T-helper 22 cell (primary cell): ENCODE measurements at places on chromosomes 12 and 14.

DNA sequence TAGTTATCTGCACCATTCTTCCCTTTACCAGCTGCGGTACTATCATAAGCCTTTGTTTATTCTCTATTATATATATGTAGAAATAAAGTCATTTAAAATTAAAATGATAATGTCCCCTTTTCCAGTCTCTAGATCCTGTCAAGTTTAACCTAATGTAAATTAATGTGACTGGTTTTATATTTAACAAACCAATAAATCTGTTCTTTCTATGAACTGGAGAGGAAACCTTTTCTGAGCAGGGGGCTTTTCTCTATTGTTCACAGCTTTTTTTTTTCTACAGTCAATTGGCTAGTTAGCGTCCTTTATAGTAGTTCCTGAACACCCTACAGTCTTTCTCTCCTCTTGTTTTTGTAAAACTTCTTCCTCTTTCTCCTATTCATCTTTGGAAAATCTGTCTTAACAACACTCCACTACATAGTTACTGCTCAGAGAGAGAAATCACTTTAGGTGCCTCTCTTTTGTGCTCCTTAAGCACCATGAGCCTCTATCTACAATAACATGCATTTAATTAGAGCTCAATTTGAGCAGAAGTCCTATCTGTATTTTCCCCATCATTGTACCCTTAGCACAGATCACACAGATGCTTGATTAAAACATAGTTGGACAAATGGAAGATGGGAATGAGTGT is 332.6 kb upstream of the SYT1 start:
- no peak for DNase-seq

GRCh38 chr14:76883447-76883846 is 57.2 kb downstream of the LRRC74A start:
- no peak for DNase-seq

GRCh38 chr12:57154804-57155434 is 7.5 kb upstream of the LRP1-AS start:
- DNase-seq: no peak

GRCh38 chr14:70397746-70398145 is 19.1 kb downstream of the SYNJ2BP start:
- no peak for DNase-seq

DNA sequence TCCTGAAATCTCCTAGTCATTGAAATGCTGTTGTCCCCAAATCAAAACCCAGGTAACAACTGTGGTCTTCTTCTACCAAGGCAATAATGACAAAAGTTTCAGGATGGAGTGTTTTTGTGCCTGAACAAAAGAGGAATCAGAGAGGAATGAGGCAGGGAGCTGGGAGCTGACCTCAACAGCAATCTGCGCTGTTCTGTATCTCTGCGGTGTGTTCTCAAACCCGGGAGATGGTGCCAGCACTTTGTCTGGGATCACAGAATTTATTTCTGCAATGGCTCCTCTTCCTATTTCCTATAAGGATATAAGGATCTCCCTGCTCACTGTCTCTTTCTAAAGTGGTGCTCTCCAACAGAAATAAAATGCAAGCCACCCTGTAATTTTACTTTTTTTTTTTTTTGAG is 449 bp upstream of the GLT8D2 start:
- no peak for DNase-seq
